SK-MEL-5 (cell line): ENCODE measurements at places on chromosomes 4 and X.

DNA sequence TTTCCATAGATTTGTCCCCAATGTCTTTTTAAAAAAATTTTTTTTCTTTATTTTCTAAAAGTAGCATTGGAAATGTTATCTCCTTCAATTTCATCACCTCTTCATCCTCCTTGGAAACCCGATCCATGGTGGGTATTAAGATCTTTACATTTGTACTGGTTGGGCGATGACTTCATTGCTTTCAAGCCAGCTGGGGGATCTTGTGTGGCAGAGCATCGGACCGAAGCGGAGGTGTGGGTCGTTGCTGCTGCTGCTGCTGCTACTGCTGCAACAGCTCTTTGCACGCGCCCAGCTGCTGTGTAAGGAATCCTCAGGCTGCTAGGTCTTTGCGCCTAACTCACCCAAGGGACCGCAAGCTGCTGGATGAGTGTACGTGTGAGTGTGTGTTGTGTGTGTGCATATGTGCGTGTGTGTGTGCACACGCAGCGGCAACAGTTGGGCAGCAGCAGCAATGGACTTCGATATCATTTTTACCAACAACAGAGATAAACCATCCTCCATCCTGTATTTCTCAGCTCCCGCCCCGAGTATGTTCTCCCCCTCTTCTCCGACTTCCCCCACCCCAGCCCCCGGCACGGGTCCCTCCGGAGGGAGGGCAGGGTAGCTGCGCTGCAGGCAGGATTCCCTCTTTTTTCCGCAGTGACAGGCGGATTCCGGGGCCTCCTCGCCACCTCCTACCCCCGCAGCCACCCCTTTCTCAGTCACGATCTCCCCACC lies 768 bp upstream of the CDKL5 start:
- peak; percentile 15 for DNase-seq

DNA sequence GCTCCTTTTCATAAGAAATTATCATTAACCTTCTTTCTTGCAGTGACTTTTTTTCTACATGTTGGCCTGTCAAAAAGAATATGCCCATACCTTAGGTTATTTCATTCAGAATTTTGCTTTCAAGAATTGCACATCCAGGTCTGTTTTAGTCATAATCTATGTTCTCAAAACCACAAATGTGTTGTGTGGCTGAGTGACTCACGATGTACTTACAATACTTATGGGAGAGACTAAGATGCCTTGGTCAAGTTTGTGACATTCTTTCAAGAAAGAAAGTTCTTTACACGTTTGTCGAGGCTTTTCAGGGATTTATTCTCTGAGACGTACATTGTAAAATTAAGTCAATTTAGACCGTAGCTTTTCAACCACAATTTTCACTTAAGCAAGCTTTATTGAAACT lies 396.7 kb downstream of the FSTL5 start:
- DNase-seq: no peak

GRCh38 chrX:99703473-99703872 lies 706.6 kb downstream of the PCDH19 start:
- DNase-seq: no peak

DNA sequence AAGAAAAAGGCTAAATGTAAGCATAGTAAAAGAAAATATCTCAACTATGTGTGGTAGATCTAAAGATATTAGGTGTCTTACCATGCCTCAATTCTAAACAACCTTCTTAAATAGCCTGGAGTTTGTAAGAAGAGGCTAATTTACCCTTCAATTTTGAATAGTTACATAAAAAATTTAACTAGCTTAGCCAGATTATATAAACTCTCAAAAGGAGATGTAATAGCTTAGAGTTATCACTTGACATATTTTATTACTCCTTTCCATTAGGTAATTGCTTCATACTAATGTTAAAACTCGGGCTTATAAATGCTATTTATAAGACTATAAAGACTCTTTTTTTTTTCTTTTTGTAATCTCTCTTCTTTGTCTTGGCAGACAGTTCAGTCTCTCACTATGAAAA lies 297.5 kb upstream of the PABPC4L start:
- no peak for DNase-seq

- DNase-seq: no peak
These were observed 1080.9 kb downstream of the FAT4 start for GRCh38 chr4:126395664-126396063.

DNA sequence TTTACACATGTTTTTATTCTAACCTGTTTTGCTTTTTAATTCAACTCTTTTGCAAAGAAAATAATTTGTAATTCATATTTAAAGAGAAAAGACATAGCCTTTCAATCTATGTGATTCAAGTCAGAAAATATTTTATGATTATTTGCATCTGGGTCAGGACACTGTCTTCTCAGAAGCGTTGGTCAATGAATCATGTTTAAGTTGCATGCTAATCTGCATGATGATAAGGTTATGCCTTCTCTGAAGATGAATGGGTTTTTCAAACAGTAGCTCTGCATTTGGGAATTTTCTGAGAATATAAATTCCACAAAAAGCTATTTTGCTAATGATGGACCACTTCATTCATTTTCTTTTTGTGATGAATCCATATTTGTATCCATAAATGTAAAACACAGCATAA lies 282.5 kb downstream of the TMA16 start:
- no peak for DNase-seq

DNA sequence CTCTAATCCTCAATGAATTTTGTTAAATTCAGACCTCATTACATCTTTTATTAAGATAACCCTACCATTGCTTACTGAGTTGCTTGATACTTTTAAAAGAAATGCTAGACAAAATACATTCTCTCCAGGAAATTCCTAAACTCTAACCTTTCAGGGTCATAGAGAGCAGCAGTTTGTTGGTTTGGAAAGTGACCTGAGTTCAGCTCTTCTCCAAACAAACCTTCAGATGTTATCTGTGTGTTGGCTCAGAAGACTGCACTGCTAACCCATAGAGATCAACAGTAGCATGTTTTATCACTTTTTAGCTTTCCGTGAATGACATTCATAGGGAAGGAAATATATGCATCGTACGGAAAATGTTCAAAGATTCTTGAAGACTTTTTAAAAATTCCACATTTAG lies 101.8 kb upstream of the VEGFC start:
- no peak for DNase-seq

- no peak for DNase-seq
These were observed 51.5 kb upstream of the ANTXR2 start for GRCh38 chr4:80124246-80125211.

DNA sequence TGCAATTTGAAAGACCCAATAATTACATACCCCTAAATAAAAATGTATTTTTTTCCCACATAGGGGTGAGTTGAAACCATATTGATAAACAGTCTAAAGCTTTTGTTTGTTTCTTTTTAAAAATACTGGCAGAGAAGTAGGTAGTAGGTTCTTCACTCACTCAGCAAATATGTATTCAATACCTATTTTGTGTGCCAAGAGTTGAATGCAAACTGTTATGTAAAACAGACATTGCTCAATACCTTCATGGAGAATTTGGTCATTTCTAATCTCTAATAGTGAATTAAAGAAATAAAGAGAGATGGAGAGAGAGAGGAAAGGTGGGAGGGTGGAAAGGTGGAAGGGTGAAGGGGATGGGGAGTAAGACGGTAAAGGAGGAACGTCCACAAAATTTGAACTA lies 589.9 kb upstream of the GNPDA2 start:
- no peak for DNase-seq

- no peak for DNase-seq
These were observed 578.0 kb downstream of the BCOR start for GRCh38 chrX:39519566-39520301.

- DNase-seq: peak; percentile 4
These were observed 200.5 kb downstream of the INPP4B start for GRCh38 chr4:142645475-142646108.

- no peak for DNase-seq
These were observed 6.7 kb downstream of the SUV39H1 start for GRCh38 chrX:48703228-48703627.

DNA sequence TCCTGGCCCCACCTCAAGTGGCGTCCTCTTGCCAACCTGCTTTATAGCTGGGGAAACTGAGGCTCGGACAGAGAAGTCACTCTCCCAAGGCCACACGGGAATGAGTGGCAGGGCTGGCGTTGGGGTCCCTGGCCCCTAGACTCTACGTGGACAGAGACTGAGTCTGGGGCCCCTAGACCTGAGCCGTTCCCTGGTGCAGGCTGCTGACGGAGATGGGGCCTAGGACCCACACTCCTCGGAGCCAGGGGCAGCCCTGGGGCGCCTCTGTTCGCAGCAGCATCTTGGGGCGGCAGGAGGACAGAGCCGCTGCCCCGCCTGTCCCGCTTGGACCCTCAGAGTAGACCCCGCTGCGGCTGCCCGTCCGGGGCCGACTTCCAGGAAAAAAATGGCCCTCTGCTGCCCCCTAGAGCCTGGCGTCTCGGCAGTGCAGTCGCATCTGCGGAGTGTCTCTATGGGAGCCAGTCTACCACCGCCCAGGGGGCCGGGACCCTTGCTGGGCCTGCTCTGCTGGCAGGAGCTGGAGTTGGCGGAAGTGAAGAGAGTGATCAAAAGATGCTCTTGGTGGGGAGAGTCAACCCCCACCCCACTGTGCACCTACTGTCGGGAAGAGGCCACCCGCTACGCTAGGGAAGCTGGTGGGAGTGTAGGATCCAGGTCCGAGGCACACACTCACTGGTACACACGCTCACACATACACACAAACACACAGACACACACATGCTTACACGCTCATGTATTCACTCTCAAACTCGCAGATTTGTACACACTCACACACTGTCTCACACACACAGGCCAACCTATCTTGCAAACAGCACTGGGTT lies 220.1 kb downstream of the AFAP1 start:
- peak; percentile 47 for DNase-seq

- no peak for DNase-seq
These were observed 8.8 kb downstream of the BBS7 start for GRCh38 chr4:121861426-121861825.

DNA sequence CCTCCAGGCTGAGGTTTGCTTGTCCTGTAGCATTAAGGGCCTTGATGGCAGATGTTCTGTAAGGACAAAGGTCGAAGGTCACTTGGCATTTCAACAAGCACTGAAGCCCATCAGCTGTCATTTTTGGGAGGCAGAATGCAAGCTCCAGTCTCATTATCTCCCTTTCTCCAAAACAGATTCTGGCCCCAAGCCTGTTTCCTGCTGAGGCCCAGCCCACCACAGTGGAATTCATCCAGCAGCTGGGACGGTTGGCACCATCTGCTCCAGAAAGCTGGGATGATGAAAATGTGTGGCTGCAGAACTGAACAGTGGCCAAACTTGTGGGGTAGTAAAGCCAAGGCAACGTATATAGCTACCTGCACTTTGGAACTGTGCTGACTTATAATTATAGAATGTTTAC lies 17.7 kb upstream of the PPEF2 start:
- no peak for DNase-seq

GRCh38 chr4:20260821-20261220 lies 9.1 kb downstream of the SLIT2 start:
- DNase-seq: no peak

GRCh38 chr4:143375326-143376073 lies 38.8 kb downstream of the GAB1 start:
- DNase-seq: peak; percentile 60

DNA sequence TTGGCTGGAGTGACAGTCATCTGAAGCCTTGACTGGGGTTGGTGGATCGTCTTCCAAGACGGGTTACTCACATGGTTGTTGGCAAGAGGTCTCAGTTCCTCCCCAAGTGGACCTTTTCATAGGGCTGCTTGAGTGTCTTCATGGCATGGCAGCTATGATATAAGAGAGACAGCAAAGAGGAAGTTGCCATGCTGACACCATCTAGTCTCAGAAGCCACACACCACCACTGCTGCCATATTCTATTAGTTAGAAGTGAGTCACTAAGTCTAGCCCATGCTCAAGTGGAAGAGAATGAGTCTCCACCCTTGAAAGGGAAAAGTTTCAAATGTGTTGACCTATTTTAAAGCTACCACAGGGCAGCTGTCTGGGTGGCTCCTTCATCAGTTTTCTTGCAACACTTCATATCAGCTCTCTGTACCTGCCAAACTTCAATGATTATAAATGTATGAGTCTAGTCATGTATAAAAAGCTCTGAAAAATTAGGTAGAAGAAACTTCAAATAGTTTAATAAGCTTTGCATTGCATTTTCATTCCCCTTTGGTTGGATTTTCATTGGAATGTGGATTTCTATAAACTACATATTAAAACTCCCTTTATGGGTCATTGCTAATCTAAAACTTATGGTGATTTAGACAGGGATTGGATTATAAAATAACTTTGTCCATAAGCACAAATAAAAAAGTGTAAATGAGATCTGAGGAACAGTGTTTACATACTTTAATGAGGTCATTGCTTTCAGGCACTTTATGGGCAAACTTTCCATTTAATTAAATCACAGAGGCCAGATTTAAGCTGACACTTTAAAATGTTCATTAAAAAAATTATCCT lies 68.0 kb upstream of the ATXN3L start:
- DNase-seq: no peak

GRCh38 chr4:2783790-2784189 lies 9.1 kb upstream of the SH3BP2 start:
- DNase-seq: no peak

DNA sequence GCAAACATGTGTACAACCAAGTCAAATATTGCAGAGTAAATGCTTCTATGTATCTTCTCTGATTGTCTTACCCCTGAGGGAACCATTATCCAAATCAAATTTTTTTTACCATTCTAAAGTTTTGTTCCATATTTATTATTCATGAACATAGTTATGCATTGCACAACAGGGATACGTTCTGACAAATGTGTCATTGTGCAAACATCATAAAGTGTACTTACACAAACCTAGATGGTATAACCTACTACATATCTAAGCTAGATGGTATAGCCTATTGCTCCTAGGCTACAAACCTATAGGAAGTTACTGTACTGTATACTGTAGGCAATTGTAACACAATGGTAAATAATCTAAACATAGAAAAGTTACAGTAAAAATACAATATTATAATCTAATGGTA lies 23.4 kb downstream of the BEX3 start:
- DNase-seq: no peak

DNA sequence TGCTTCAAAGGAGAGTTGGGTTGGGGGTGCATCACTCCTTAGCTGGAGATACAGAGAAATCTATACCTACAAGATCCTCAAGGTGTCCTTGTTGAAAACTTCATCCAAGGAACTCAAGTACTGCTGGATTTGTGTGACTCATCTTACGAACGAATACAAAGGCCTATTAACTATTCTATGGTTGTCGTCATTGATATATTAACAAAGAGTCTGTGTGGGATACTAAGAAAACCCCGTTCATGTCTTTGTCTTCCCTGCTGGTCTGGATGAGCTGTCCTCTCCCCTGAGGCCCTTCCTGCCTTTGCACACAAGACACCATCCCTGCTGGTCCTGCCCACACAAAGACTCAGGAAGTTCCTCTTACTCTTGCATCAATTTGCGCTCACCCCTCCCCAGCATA lies 54.9 kb upstream of the IRF2 start:
- peak; percentile 99 for DNase-seq

- no peak for DNase-seq
These were observed 45.8 kb upstream of the ARSJ start for GRCh38 chr4:114025176-114025777.
